WTC11 (cell line): ENCODE measurements at places on chromosomes 5 and 9.

DNA sequence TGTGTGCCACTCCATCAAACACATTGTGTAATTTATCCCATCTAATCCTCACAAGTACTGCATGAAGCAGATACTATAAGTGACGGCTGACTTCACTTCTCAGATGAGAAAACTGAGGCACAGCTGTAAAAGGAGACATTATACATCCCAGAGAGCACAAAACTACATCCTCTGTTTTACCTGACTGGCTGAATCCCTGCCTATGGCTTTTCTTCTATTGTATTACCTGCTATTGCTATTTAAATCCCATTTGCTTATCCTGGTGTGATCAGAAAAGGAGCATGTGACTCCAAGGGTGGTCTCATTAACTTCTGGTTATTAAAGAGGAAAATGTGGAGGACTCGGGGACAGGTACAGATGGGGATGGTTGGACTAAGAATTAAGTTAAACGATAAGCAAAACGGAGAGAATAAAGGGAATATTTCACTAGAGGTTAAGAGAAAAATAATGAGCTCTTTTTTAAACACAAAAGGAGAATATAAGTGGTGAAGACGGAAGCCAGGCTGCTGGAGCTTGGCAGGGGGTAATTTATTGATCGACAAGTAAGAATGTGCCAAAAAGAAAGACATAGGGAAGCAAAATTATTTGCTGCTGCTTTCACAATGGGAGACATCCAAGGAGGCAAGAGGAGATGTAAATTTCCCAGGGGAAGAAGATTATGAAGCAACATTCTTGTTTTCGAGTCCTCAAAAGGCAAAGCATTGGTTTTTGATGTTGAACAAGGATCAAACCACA lies 155.7 kb upstream of the GPR151 start:
- DNase-seq: no peak

DNA sequence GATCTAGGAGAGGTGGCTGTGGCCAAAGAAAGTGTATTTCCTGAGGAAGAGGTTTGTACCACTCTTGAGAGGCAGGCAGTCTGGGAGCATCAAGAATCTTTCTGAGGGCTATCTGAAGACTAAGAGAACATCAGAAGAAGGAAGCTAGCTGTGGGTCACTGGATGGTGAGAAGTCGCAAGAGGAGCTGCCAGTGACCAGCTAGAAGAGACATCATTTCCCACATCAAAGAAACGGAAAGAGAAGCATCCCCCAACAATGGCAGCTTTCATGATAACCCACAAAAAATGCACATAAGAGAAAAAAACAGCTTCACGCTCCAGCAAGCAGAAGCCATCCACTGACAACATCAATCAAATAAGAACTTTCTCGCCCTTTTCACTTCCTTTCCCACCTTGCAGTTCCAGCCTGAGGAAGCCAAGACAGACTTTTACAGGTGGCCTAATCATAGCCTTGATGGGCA lies 25.0 kb upstream of the CEP78 start:
- no peak for DNase-seq

DNA sequence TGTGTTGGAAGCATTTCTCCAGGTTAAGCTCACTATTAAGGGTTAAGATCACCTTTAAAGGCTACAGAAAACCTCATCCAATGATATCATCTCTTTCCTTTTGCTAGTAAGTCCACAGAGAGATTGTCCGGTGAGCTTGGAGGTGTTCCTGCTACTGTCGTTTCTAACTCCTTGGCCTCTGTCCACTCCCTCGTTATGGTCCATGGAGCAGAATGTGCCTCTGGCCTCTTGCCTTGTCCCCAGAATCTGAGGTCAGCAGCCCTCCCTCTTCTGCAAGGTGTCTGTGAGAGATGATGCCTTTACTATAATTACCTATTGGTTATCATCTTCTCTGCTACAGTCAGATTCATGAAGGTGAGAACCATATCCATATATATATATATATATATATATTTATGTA lies 15.0 kb downstream of the ORM2 start:
- DNase-seq: no peak

- DNase-seq: no peak
Observed at GRCh38 chr5:98214240-98215051, 559.0 kb upstream of the RGMB start.

GRCh38 chr9:11431490-11431889 lies 818.7 kb upstream of the PTPRD start:
- no peak for DNase-seq

- no peak for DNase-seq
Observed at GRCh38 chr9:78865737-78866136, 568.8 kb downstream of the PSAT1 start.
